Stimulated activated CD8-positive, alpha-beta memory T cell treated with anti-CD3 and anti-CD28 coated beads, Interleukin-4, amount 100 ng/mL, for 24 hours (primary cell): ENCODE measurements at places on chromosomes 1 and 21.

DNA sequence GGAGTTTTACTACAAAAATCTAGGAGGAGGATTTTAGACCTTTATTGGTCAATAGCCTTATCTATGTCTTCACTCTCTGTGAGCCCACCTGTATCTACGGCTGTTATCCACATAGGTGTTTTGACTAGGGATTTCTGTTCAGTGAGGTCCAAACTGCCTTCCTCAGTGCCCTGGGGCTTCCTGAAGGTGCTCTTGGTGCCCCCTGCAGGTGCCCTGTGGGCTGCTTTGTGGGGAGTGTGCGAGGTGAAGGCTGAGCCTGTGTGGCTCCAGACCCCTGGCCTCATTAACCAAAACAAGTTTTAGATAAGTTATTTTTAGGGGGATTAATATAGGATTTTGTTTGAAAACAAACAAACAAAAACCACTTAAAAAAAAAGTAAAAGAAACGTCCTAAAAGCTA lies 122.5 kb downstream of the KIF26B start:
- DNase-seq = no peak

- no peak for DNase-seq
Measured at GRCh38 chr1:32321712-32322291, 14.2 kb downstream of the MARCKSL1 start.

GRCh38 chr1:155052439-155053395 lies 1.6 kb downstream of the ADAM15 start:
- no peak for DNase-seq

DNA sequence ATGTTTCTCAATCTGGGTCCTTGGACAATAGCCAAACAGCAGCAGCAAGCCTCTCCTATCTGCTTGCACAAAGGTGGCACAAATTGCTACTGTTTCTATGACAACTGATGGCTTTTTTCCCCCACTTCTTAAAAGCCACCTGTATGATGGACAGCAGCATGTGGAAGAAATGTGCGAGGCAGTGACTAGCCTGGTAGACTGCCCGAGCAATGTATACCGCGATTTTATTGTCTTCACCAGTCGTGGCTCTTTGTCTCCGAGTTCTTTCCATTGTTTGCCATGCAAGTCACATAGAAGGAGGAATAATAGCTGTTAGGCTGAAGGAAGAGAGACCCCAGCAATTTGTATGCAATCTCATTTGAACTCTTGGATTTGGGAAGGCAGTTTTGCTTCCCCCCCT lies 79.4 kb downstream of the S1PR1 start:
- no peak for DNase-seq

DNA sequence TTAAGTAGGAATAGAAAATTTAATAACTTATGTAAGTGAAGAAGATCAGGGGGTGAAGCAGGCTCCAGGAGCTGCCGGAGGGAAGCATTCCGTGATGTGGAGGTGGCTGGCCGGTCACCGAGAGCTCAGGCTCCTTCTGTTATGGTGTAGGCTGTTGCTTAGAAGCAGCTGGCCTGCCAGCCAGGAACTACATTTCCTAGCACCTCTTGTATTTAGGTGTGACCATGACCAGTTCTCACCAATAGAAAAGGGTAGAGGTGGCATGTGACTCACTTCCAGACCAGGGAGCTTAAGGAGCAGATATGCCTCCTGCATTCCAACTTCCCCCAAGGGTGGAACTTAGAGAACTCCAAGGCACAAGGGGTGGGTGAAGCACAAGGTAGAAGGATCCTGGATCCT lies 120.7 kb downstream of the ACTL8 start:
- no peak for DNase-seq

- DNase-seq = no peak
Measured at GRCh38 chr1:231236208-231236591, 4.8 kb upstream of the GNPAT start.

DNA sequence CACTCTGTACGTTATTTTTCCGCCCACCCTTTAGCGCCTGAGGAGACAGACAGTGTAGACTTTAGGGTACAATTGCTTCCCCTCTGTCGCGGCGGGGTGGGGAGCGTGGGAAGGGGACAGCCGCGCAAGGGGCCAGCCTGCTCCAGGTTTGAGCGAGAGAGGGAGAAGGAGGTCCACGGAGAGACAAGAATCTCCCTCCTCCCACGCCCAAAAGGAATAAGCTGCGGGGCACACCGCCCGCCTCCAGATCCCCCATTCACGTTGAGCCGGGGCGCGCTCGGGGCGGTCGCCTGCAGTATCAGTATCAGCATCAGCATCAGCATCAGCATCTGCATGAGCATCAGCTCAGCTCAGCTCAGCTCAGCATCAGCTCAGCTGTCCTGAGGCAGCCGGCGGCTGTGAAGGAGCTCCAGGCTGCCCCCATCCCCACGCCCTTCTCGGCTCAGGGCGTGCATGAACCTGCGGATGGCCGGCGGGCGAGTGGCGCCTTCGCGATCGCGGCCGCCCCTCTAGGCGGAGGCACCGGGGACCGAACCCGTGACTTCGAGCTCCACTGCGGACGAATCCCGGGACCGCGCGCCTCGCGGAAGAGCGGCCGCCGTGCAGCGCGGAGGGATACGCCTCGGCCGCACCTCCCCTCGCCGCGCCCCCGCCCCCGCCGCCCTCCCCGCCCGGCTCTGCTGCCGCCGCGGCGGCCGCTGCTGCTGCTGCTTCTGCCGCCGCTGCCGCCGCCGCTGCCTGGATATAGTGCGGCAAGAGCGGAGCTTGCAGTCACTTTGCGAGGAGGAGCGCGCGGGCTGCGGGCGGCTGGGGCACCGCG lies at the start of gene NCAM2:
Gene NCAM2, plus strand, starts transcription at position 774 of the 820 bp plus-strand sequence.
- peak; percentile 47 for DNase-seq

- no peak for DNase-seq
Measured at GRCh38 chr21:22280851-22281250, 1282.6 kb downstream of the NCAM2 start.

DNA sequence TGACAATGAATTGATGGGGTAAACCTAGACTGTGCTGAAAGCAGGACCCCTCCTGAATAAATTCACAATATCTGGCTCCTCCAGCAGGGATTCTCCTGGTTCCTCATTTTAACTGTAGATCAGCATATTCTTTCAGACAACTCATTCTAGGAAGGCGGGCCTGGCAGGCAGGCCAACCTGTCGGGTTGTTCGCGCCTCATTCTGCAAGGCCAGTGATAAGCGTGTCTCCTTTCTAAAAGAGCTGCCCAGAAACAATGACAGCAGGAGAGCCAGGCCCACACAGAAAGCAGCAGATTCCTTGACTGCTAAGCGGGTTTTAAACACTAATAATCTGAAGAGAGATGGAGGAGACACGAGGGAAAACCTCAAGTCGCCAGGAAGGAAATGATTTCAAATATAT lies 70.0 kb downstream of the NTPCR start:
- DNase-seq = no peak

- no peak for DNase-seq
Measured at GRCh38 chr1:53328541-53329499, 950 bp upstream of the LRP8 start.

DNA sequence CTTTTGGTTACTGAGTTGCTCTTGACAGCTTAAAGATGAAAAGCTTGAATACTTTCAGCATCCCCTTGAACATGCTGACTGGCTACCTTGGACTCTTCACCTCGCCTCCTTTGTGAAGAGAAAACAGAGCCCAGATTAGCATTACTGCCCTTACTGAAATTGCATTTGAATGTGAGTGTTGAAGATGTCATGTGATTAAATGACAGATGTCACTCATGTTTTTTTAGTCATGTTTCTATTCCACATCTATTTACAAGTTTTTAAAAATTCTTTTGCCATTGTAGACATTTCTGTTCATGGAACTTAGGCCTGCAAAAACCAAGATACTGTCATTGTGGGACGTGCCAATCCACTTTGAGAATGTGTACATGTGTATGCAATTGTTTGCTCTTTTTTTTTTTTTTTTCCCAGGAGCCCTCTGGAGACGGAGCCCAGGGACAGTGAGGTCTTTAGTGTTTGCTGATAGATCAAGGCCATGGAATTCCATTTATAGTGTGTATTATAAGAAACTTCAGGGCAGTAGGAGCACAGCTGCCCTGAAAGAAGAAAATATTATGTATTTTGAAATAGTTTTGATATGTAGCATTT lies 25.7 kb upstream of the IVNS1ABP start:
- no peak for DNase-seq

- no peak for DNase-seq
Measured at GRCh38 chr1:109634292-109634691, 14.7 kb downstream of the AMPD2 start.

DNA sequence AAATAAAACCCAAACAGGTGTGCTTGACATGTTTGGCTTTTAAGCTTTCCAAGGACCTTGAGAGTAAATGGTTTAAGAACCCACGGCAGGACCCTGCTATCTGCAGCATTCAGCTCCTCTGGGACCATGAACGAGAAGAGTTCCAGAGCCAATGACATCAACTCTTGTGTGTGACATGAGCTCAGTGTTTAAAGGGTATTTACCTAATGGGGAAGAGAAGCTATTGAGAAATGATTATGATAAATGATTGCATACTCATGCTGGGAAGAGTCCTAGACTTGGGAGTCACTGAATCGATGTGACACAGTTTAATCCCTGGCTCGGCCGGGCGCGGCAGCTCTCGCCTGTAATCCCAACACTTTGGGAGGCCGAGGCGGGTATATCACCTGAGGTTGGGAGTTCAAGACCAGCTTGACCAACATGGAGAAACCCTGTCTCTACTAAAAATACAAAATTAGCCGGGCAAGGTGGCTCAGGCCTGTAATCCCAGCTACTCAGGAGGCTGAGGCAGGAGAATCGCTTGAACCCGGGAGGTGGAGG lies 55.4 kb downstream of the KANK4 start:
- DNase-seq = no peak

DNA sequence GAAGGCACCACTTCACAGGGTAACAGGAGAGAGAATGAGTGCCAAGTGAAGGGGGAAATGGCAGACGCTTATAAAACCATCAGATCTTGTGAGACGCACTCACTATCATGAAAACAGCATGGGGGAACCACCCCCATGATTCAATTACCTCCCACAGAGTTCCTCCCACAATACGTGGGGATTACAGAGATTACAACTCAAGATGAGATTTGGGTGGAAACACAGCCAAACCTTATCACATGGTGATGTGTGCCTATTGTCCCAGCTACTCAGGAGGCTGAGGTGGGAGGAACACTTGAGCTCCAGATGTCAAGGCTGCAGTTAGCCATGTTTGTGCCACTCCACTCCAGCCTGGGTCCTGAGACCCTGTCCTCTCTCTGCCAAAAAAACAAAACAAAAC lies 56.0 kb upstream of the DSCAM start:
- DNase-seq = no peak

DNA sequence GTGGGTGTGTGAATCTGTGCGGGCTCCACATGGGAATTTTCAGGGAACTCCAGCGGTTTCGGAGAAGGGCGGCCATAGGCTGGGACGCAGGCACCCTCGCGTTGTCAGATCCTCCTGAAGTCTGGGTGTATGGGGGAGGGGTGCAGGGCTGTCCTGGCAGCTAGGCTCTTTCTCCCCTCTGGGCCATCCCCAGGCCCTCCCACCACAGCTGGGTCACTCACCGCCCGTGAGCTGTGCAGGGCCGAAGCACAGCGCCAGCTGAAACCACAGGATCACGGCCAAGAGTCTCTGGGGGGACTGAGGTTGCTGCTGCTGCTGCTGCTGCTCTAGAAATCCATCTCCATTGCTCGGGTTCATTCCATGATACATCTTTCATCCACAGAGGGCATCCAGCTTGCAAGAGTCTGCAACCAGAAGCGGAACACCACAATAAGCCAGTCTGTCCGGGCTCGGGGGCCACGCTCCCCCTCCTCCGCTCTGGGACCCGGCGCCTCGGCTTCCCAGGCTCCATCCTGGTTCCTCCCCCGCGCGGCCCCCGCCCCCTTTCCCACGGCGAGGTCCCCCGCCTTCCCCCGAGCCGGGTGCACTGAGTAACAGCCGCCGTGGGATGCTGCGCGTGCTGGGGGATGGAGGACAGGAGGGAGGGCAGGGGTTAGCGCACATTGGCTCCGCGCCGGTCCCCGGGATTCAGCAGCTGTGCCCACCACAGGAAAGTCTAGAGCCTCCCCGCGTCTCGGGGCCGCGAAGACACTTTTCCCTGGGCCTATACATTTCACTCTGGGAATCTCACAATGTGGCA lies 720 bp downstream of the SUSD4 start:
- DNase-seq = no peak

DNA sequence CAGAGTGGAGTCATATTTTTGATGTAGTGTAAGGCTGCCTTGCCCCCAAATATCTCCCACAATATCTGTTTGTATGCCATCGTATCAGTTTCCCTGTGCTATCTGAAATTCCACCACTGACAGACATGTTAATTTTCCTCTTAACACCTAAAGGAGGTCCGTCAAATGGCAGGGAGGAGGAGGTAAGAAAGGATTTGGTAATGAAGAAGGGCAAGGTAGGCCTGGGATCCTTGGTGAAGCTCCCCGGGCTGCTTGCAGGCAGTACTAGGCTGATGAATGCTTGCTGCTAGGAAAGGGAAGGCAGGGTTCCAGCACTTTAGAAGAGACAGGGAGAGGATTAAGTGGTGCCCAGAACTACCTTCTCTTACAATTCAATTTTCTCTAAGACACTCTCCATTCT lies 402.4 kb upstream of the ZP4 start:
- DNase-seq = no peak

DNA sequence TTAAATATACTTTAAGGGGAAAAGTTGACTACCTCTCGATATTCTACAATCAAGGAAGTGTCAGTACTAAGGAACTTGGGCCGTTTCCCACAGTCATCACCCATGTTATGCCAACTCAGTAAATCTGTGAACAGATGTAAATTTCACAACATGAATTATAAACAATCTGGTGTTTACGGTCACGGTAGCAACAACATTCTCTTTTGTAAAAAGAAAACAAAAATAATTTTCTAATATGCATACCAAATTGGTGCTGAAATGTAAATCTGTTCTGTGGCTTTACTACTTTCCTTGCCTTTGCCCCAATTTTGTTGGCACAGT lies 1.2 kb downstream of the SH3GLB1 start:
- no peak for DNase-seq

DNA sequence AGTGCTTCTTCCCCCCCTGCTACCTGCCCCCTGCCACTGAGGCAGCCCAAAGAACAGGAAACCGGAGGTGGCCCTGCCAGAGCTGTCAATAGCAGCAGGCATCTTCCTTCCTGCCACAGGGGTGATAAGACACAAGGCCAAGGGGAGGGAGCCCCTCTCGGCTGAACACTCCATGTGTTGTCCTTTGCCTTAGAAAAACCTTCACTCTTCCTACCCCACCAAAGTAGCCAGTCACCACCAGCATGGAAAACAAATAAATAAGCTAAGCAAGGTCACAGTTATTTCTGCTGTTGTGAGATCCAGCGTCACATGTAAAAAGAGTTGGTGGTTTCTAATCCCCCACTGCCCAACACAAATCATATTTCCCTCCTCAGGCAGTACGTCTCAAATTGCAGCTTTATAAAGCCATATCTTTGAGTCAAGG lies 104.8 kb upstream of the DPT start:
- DNase-seq = no peak

- no peak for DNase-seq
Measured at GRCh38 chr1:220991506-220991905, 112.3 kb downstream of the HLX start.

DNA sequence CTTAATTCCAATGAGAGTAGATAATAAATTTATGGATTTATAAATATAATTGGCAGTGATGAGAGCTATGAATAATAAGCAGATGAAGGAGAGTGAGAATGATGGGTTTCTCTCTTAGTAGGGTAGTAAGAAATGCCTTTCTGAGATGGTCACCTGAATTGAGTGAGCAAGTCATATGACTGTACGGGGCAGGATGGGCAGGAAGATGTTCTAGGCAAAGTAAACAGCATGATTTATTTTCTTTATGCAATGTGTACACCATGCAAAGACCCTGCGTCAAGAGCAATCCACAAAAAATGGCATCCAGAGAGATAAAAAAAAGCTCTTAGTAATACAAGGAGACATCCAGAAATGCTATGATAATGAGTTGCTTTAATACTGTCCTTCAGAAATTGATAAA lies 409.9 kb downstream of the HLX start:
- no peak for DNase-seq
